Stimulated activated CD4-positive, alpha-beta T cell treated with anti-CD3 and anti-CD28 coated beads, Interleukin-15, amount 100 ng/mL, for 1 hour (primary cell): ENCODE measurements at places on chromosomes 13 and 19.

- no peak for DNase-seq
Measured at GRCh38 chr13:32905063-32905863, 111.0 kb upstream of the KL start.

DNA sequence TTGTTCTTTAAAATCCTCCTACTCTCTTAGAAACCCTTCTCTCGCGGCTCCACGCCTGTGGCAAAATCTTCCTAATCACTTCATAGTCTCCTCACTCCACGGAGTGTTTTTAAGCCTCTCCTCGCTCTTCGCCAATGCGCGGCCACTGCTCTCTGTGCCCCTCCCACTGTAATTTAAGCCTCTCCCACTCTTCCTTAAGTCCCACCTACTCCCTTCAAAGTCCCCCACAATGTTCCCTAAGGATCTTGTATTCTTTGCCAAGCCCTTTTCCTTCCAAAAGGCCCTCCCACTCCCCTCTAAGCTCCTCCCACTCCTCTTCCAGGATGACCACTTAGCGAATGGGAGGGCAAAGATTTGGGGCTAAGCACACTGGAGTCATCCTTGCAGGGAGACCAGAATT is 1.3 kb downstream of the FIZ1 start:
- no peak for DNase-seq

GRCh38 chr13:66574606-66575005 is 655.5 kb downstream of the PCDH9 start:
- DNase-seq = no peak

GRCh38 chr13:96533408-96533807 is 443.5 kb downstream of the HS6ST3 start:
- no peak for DNase-seq

GRCh38 chr13:39760521-39760920 is 105.1 kb downstream of the COG6 start:
- DNase-seq = no peak

DNA sequence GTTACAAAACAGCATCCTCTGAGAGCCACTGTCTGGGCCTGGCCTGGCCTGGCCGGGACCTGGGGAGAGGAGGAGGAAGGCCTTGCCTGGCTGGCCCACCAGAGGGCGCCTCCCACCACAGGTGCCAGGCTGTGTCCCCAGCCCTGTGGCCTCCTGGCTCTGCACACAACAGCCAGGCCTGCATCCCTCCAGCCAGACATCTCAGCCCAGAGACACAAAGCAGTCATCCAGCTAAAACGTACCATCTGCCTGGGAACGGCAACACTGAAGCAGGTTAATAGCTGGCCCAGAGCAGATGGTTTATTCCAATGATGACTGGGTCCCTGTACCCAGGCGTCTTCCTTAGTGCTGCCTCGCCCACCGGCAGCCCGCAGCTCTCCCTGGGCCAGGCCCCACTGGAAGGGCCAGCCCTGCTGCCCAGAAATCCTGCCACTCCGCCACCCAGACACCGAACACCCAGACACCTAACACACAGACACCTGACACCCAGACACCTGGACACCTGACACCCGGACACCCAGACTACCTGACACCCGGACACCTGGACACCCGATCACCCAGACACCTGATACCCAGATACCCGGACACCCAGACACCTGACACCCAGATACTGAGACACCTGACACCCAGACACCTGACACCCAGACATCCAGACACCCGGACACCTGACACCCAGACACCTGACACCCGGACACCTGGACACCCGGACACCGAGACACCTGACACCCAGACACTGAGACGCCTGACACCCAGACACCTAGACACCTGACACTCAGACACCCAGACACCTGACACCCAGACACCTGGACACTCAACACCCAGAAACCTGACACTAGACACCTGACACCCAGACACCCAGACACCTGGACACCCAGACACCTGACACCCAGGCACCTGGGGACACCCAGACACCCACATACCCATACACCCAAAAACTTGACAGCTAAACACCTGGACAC is 20.1 kb downstream of the C19orf12 start:
- peak; percentile 62 for DNase-seq

DNA sequence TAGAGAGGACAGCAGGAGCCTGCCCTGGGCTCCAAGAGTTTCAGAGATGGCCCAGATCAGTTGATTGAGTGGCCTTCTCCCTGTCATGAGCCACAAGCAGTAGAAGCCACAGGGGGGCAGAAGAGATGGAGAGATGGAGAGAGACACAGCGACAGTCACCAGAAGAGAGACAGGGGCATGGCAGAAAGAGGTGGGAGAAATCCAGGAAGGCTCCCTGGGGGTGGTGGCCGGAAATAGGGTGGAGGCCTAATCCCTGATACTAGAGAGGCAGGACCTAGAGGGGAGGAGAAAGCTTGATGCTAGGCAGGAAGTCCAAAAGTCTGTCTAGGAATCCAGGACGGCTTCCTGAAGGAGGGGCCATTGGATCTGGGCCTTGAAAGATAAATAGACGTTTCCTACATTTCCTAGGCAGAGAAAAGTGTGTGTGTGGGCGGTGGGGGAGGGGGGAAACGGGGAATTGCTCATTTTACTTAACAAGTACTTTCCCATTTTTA is 9.6 kb upstream of the TPM4 start:
- no peak for DNase-seq

GRCh38 chr19:55256562-55257460 is 2.0 kb downstream of the PPP6R1 start:
- DNase-seq = no peak

DNA sequence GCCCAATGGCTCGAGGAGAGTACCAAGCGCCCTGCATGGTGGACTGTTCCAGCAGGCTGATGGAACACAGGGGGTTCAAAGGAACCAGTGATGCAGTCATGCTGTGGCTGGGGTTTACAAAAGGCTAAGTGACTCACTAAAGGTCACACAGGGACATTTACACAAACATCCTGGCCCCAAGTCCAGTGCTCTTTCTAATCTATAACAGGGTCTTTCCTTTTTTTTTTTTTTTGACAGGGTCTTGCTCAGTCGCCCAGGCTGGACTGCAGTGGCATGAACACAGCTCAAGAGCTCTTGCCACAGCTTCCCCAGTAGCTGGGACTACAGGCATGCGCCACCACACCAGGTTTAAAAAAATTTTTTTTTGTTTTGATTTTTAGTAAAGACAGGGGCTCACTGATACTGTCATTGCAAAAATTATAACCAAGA is 2.8 kb upstream of the SLC25A15 start:
- no peak for DNase-seq

DNA sequence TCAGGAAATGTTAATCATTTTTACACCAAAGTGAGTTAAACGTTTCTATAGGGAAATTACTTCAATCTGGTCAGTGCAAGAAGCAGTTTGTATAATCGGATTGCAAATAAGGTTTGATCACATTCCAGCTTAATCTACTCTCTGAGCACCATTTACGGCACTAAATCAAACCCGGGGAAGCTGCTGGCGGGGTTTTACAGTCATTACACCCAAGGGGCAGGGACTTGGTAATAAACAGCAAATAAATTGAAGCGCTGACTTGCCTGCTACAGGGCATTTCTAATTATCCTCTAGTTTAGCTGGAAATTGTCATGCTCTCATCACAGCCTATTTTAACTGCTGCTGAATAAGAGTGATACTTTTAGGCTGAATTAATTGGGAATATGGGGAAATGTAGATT is 152.1 kb upstream of the SOX21 start:
- DNase-seq = no peak

- peak; percentile 44 for DNase-seq
Measured at GRCh38 chr19:46009530-46010510, 13.0 kb downstream of the PGLYRP1 start.

- no peak for DNase-seq
Measured at GRCh38 chr13:65540175-65540574, 1690.0 kb downstream of the PCDH9 start.

DNA sequence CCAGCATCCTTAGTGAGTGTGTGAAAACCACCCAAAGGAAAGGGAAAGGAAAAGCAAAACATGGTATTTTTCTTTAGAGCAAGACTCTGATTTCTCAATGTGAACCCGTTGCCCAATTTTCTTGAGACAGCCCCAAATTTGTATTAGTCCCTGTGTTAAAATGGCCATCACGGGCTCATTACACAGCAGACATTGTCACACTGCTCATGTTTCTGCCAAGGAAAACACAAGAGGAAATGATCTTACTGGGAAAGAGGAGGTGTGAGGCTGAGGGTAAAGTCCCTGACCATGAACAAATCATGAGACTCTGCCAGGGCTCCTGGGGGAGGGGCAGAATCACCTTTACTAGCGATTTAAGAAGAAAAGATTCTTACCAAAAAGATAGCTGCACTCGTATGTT is 54.4 kb downstream of the FAM124A start:
- DNase-seq = no peak

- DNase-seq = no peak
Measured at GRCh38 chr13:40061466-40062450, 406.3 kb downstream of the COG6 start.

DNA sequence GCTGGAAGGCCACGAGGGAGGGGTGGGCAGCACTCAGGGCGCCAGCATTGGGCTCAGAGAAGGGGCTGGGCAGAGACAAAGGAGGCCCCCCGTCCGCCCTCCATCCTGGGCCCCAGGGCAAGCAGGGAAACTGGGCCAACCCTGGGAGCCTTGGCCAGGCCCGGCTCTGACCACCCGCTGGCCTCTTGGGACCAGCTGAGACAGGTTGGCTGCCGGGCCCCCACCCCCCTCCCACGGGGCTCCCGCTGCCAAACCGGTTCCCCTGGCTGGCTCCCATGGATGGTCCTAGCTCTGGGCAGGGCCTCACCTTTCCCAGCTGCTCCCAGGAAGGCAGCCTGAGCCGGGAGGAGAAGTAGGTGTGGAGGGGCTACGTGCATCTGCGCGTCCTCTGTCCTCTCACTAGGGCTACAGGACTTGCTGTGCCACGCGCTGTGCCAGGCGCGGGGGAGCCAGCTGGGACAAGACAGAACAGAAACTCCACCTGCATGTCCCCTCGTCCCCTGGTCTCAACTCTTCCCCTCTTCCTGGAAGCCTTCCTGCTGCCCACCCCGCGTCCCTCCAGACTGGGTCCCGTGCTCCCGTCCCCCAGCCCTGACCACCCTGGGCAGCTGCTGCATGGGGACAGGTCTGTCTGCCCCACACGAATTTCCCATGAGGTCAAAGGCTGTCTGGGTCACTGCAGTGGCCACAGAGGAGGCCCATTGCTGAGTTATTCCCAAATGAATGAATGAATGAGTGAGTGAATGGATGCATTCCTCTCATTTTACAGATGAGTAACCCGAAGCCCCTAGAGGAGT is 29.1 kb upstream of the NCCRP1 start:
- DNase-seq = no peak

DNA sequence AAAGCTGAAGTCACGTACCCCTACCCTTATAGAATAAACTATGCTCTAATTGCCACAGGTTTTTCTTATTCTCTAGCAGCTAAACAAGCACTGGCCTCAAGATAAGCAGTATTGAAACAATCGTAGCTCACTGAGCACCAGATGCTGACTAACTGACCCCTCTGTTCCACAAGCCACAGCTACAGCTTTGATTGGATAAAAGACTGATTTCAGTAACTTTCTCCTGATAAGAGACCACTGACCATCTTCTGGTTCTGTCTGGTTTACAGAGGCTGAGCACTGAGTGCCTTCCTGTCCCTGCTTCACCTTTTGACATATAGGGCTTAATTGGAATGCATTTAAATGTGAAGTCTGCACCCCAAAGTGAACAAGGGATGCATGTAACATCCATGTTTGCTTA is 8.4 kb upstream of the RAP2A start:
- no peak for DNase-seq

DNA sequence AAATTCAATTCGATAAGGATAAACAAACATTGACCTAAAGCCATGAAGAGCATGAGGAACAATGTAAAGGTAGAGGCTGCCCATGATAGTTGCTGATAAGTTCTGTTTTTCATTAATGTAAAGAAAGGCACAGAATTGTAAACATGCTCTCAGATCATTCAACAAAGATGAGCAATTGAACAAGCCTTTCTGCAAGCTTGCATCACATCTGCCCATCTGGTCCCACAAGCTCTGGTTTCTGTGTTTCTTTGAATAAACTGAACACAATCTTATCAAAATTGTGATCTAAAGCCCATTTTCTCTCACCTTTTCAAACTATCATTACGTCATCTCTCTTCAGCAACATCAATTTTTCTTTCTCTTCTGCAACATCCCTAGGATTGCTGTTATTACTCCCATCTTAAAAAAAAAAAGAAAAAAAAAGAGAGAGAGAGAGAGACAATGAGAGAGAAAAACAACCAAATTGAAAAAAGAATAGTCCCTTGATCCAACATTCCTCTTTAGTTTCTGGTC is 487.2 kb upstream of the GPC6 start:
- DNase-seq = no peak

- no peak for DNase-seq
Measured at GRCh38 chr13:31214435-31214834, 14.7 kb downstream of the B3GLCT start.

GRCh38 chr19:40933025-40933424 is 51.0 kb upstream of the CYP2A7 start:
- no peak for DNase-seq

GRCh38 chr13:77583581-77583980 is 48.1 kb downstream of the SCEL start:
- DNase-seq = no peak

- no peak for DNase-seq
Measured at GRCh38 chr13:35886332-35887114, 244.7 kb downstream of the DCLK1 start.

- DNase-seq = no peak
Measured at GRCh38 chr13:110942248-110942981, 27.5 kb upstream of the ANKRD10 start.

- DNase-seq = no peak
Measured at GRCh38 chr13:70527599-70527998, 419.3 kb upstream of the KLHL1 start.

DNA sequence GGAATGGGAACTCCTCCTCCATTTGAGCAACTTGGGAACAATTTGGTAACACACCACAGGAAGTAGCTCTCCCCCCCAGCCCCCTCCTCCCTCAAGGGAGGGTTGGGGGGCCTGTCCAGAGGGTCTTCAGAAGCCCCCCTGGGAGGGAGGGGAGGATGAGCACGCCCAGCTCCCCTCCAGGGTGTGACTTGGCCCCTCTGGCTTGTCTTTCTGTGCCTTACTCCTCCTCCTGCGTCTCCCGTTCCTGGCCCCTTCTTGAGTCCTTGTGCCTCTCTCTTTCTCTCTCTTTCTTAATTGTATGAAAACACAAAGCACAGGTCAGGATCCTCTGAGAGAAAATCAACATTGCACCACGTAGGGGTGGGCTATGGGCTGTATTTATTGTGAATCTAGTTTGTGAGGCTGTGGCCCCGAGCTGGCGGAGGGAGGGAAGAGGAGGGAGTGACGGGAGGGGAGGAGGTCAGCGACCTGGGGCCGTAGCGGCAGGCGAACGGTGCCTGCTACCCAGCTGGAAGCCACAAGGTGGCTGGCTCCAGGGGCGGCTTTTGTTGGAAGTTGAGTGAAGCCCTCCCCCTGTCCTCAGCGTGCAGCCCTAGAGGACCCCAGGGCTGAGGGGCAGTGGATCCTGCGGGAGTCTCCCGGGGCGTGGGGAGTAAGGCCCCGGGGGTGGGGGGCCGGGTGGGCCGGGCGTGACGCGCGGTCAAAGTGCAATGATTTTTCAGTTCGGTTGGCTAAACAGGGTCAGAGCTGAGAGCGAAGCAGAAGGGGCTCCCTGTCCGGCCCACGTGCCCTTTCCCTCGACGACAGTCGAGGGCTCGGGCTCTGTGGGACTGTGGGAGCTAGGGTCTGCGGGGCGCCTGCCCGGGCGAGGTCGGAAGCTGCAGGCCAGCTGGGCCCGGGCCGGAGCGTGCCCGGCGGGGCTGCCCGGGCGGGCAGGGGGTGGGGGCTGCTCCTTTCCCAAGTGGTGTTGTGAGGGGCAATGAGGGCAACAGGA is 6.4 kb downstream of the LYL1 start:
- no peak for DNase-seq
